ENCODE measurements at places on chromosomes 2 and 18.
A peak's percentile ranks its signal among the peaks of the same experiment; 100 is the strongest.

GRCh38 chr2:129502781-129503180 is 476.7 kb upstream of the RAB6C start:
- no peak for DNase-seq

- DNase-seq: no peak
These were observed 250.5 kb upstream of the TMEM200C start for GRCh38 chr18:6145645-6146306.

GRCh38 chr18:73638709-73639108 is 508.9 kb downstream of the FBXO15 start:
- no peak for DNase-seq

DNA sequence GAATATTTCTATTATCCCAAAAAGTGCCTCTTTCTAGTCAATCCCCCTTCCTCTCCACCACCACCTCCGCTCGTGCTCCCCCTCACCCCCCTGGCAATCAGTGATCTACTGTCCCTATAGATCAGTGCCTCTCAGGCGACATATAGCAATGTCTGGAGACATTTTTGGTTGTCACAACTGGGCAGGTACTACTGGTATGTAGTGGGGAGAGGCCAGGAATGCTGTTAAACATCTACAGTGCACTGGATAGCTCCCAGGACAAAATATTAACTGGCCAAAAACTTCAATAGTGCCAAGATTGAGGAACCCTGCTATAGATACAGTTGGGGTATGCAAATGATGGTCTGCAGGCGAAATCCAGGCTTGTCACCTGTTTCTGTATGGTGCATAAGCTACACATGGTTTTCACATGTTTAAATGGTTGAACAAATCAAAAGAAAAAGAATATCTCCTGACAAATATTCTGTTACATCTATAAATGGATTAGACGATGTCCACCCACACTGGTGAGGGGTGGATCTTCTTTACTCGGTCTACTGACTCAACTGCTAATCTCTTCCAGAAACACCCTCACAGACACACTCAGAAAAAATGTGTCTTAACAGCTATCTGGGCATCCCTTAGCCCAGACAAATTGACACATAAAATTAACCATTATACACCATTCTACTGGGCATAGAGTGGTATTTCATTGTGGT is 25.5 kb downstream of the DPYSL5 start:
- DNase-seq: no peak

GRCh38 chr2:11621410-11621809 is 48.6 kb downstream of the NTSR2 start:
- no peak for DNase-seq

- DNase-seq: no peak
These were observed 65.0 kb downstream of the EPB41L5 start for GRCh38 chr2:120077896-120078295.

GRCh38 chr18:41096504-41096903 is 858.5 kb upstream of the PIK3C3 start:
- DNase-seq: peak; percentile 47

DNA sequence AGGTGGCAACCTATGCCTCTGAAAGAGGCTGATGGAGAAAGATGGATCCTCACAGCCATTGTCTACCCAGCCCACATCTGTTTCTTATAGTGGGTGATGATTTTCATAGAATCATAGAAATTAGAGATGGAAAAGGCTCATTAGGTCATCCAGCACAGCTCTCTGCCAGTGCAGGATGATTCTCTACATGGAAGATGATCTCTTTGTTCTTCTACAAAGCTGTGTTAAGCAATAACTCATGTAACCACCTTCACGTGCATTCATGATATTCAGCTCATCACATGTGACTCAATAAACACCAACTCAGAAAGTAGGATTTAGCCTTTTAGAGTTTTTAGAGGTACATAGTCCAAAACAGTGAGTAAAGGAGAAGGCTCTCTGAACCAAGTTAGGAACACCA is 539.4 kb upstream of the ID2 start:
- DNase-seq: no peak

GRCh38 chr18:9482790-9483189 is 7.5 kb downstream of the RALBP1 start:
- peak; percentile 23 for DNase-seq

DNA sequence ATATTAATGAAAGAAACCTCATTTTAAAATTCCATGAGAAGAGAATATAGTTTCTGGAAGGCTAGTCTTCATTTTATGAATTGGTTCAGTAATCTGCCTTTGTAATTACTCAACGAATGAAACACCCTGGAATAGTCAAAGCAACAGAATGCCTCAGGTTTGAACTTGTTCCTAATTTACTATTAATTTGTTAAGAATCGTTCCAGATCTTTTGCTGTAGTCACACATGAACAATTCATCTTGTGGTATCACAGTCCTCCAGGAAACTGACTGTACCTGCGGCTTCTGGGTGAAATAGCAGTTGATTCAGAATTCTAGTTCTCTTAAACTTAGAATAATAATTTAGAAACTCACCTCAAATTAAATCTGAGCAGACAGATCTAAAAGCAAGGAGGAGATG is 282.7 kb upstream of the MAP2 start:
- no peak for DNase-seq

GRCh38 chr2:204863336-204863735 is 318.1 kb downstream of the PARD3B start:
- DNase-seq: no peak

DNA sequence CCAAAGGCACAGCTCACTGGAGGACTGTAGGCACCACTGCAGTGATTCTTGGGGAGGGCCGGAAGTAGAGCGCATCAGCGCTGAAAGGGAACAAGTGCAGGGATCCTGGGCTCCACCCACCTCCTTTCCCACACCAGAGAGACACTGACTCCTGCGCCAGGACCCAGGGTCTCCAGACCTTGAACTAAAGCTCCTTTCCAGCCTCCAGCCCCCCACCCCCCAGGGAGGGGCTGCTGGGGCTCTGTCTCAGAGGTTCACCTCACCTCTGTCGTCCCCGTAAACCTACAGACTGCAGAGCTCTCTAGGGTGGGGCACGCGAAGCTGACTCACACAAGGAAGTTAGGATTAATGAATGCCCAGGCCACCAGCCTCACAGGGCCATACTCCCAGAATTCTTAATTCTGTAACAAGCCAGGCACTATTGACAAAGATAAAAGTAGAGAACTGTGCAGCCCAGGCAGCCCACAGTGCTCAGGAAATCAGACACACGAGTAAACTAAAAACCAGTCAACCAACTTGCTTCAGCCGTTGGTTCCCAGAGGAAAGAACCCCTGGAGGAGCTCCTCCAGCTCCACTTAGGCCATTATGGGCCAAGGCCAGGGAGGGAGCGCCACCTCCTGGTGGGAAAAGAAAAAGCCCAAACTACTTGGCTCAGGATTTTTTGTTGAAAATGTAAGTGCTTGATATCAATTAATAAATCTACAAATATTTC is 45.1 kb upstream of the ACAA2 start:
- peak; percentile 80 for DNase-seq

GRCh38 chr2:85792783-85793441 is 39.1 kb downstream of the ATOH8 start:
- DNase-seq: peak; percentile 96

DNA sequence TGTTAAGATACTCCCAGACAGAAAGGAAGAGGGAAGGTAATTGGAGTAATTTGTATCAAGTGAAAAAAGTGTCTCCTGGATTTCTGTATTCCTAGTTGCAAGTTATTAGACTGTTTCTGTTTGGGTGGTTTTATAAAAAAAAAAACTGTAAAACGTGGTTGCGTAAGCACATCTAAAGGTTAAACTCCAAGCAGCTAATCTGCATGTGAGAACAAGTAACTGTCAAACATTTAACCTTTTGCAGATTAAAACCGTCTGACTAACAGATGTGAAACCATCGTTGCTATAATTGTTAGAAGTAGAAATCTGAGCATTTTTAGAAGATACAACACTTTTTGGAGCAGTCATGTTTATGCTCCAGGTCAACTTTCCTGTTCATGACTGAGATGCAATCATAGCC is 72.3 kb downstream of the AFF3 start:
- DNase-seq: no peak

DNA sequence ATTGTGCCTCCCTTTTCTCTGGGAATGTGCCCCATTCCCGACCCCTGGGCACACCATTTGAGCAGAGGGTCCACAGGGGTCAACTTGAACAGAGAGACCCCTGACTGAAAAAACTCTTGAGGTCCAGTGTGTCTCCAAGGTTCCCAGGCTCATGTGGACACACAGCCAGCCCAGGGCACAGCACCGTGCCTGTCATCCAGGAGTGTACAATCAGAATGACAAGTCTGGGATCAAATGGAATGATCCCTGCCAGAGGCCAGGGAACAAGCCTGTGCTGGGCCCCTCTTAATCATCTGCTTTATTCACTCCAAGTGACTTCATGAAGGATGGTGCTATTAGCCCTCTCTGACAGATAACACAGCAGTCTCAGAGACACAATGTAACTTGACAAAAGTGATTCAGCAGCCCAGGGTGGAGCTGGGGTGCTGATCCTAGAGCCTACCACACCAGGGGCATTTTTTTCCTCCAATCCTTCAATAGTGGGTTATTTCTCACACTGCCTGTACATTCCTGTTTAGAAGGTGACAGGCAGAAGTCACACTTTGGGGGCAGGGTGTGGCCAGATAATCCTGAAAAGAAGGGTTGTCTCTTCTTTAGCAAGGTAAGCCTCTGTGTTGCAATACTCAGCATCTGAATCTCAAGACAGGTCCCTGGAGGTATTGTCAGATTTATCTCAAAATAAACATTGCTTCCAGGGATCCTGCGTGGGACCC is 84.0 kb upstream of the TMEM200C start:
- DNase-seq: no peak

DNA sequence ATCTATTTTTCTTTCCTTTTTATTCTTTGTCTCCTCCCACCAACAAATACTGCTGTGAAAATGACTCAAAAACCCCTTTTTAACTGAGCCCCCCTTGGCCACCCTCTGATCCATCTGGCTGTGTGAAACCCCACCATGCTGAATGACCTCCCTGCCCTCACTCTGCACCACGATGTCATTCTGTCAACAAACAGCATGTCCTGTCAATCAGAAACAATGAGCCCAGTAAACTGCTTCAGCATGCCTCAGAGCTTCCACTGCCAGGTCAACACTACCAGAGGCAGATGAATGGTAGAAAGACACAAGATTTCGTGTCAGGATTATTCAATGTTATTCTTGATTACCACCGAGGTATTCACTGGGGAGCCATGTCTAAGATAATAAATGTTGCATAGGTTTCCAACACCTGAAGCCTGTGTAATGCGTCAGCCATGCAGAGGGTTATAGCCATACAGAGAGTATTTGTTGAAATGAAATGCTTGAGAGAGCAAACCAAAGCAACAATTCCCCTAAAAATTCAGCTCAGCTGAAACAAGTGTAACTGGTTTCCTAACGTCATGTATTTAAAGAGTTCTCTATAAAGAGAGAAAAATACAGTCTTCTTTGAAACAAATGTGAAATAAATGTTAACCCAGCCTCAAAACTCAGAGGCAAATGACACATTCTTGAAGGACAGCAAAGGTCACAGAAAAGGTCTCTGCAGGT is 76.7 kb downstream of the LRP2 start:
- no peak for DNase-seq

- DNase-seq: no peak
These were observed 63.7 kb upstream of the POU3F3 start for GRCh38 chr2:104790100-104790811.

DNA sequence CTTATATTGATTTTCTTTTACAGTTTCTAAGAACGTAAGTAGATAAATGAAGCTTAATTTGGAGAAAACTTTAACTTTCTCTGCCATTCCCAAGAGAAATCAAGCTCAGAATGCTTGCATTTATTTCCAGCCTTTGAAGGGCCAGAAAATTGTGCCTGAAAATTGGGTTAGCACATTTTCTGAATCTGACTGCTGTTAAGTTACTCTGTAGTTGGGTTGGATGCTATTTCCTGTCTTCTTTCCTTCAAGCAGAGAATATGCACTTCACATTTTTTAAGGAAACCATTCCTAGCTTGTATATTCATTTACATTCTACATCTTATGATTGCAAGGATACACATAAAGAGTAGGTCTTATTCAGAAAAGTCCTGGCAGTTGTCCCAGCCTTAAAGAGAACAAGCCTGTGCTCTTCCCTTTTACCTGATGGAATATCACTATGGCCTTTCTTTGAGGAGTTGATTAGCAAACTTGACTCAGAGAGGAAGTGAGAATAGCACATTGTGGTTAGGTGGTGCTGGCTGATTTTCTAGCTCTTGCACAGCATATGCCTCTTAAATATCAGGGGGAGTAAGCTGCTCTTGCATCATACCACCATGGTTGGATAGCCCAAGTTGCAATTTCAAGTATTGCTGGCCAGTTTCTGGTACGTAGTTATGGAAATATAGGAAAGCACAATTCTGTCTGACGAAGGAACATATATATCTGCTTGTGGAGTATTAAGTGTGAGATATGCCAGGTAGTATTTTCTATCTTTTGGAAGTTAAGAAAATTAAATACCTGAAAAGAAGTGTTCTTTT is 133.7 kb downstream of the COMMD1 start:
- no peak for DNase-seq

GRCh38 chr2:175152242-175152641 is 15.8 kb downstream of the ATF2 start:
- DNase-seq: no peak

DNA sequence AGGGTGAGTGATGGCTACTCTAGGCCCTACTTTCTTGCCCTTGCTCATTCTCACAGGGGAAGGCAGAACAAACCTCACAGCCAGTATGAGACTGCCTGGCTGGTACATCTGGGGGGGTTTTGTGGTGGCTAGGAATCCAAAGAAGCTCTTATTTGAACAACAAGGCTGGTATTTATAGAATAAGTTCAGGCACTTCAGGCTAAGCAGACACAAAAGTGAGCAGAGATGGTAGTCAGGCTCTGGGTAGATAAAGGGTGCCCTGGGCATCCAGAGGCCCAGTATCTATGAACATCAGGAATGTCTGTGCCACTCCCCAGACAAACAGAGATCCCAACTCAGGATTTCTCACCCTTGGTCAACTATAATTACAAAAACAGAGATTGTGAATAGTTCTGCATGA is 57.2 kb upstream of the RTN4 start:
- no peak for DNase-seq

- DNase-seq: no peak
These were observed 62.0 kb upstream of the ASAP2 start for GRCh38 chr2:9144617-9145016.

DNA sequence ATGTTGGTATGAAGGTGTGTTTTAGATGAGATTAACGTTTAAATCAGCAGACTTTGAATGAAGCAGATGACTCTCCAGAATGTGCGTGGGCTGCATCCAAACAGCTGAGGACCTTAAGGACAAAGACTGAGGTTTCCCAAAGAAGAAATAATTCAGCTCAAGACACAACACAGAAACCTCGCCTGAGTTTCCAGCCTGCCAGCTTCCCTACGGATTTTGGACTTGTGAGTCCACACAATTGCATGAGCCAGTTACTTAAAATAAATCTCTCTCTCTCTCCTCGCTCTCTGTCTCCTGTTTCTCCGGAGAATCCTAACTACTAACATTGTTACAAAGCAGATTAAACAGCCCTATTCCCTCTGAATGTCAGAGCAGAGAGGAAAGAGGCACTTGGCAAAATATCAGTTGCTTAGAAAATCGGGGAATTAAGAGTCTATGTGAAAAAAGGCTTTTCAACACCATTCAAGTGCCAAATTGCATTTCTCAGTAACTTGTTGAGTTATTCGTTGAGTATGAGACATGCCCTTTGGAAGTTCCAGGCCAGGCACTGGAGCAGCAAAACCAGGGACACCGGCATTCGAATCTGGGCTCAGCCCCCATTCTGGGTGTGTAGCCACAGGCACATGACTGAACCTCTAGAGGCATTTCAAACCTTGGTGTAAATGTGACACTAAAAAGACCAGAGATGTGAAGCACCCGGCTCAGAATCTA is 174.6 kb upstream of the PID1 start:
- DNase-seq: no peak

Measured in WERI-Rb-1 (cell line).